ENCODE measurements at places on chromosomes 12 and 14.

DNA sequence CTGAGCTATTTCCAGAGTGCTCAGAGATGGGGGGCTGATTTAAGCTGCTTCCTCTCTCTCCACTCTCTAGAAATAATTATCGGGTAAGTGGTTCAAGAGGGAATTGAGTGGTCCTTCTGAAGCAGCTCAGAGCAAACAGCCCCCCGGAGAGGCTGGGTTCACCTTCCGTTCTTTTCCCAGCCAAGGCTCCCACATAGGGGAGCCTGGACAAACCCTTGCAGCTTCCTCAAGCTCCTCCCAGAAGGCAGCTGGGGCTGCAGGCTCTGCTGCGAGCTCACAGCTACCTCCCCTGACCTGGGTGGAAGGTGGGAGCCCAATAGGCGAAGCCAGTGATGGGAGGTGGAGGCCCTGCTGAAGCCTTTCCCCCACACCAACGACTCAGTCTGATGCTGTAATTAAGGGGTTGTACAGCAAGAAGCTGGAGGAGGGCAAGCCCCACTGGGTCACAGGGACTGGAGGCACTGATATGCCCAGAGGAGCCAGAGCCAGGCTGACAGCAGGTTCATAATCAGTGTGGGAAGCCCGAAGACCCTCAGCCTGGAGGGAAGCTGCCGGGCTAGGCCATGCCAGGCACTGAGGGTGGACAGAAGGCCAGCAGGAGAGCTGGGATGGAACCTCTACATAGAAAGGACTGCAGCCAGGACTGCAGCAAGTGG is 52.4 kb downstream of the ARL6IP4 start:
- no peak for DNase-seq

DNA sequence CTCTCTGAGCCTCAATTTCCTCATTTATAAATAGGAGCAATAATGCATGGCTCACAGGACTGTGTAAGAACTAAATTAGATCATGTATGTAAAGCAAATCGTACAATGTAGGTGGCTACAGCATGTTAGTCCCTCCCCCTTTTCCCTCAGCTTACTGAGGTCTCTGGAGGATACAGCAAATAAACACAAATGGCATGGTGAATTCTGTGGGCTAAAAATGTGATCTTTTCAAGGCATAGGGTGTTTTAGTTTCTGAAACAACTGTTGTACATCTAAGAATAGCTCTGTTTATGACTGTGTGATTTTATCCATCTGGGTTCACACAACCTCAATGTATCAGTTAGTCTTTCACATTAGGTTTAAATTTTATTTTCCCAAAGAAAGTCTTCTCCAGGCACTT is 121.2 kb upstream of the PLEKHG7 start:
- no peak for DNase-seq

DNA sequence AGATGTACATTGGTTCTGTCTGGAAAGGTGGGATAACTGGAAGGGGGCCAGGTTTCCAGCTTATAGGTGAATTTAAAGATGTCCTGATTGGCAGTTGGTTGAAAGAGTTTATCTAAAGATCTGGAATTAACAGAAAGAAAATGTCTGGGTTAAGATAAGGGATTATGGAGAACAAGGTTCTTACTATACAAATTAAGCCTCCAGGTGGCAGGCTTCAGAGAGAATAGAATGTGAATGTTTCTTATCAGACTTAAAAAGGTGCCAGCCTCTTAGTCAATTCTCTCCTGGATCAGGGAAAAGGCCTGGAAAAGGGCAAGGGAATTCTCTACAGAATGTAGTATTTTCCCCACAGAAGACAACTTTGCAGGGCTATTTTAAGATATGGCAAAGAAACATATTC is 53.1 kb downstream of the CNTN1 start:
- DNase-seq: no peak

DNA sequence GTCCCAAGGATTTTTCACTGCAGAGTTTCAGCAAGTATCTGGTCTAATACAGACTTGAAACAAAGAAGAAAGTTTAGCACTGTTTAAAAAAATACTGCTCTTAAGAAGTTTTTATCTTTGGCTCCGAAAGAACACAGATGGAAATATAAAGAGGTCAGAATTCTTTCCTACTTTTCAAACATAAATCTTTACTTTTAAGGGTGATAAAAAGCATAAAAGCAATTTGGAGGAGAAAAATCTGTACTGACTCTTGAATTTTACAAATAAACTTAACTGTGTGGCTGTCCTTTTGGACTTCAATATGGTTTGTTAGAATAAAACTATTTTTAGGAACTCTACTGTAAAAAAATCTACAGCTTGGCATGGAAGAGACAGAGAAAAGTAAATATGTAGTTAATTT is 27.6 kb upstream of the ISM2 start:
- DNase-seq: no peak

- DNase-seq: no peak
These were observed 791 bp upstream of the RNF41 start for GRCh38 chr12:56222531-56222895.

DNA sequence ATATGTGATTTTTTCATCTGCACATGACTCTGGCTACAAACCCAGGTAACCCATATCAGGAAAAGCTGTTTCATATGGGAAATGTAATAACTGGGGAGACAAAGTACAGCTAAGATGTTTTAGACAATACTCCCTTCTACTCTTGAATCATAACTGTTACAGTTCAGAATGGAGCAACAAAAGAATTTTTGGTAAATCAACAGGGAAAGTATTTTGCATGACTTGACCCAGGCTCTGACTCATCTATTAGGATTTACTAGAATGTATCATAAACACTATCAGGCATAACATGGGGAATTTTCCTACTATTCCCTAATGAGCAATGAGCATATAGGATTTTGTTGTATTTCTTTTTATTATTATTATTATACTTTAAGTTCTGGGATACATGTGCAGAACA is 553.0 kb downstream of the SLC16A7 start:
- DNase-seq: no peak

- no peak for DNase-seq
These were observed 5.1 kb downstream of the ANKRD52 start for GRCh38 chr12:56253091-56253490.

DNA sequence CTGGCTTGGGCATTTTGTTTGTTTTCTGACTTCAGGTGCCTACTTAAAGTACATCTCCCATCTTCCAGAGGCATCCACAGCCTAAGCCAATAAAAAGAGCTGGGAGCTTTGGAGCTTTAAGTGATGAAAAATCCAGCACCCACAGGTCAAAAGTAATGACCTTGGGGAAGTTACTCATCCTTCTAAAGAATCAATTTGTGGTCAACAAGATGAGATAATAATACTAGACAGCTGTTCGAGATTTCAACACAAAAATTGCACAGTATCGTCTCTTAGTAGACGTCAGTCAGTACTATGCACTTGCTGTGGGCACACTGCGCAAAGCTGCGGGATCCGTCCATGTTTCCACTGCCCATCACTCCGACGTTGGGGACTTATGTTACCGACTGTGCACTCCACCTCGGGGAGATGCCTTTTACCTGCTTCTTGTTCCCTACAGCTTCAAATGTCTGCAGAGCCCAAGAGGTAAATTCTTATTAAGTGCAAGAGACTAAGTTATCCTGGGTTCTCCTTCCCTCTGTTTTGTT is 1.3 kb downstream of the ST8SIA1 start:
- DNase-seq: no peak

DNA sequence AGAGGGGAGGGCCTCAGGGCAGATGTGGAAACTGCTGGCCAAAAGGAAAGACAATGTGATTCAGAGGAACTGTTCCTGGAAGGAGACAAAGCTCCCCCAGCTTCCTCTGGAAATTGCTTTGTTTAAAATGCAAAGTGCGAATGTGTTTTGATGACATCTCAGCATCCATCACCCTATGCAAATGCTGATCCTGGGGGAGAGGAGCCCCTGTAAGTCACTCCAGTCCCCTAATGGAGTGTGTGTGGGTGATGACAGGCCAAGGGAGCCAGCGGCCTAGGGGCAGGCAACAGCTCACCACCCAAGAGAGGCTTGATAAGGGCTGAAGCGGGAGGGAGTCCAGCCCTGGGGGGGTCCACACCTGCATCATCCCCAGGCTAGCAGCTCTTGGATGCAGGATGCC is 134.2 kb downstream of the ESRRB start:
- DNase-seq: no peak

GRCh38 chr14:94052662-94053061 is 26.5 kb downstream of the OTUB2 start:
- DNase-seq: no peak

GRCh38 chr14:99132821-99133635 is 139.0 kb downstream of the BCL11B start:
- no peak for DNase-seq

DNA sequence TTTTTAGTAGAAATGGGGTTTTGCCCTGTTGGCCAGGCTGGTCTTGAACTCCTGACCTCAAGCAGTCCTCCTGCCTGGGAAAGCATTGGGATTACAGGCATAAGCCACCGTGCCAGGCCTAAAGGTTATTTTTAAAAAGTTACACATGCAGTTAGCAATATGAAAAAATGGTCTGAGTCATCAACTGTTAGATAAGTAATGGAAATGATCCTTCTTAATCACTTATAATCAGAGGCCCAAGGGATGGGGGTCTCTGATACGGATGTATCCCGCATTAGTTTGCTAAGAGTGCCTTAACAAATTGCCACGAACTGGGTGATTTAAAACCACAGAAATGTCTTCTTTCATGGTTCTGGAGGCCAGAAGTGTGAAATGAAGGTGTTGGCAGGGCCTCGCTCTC is 54.1 kb upstream of the FERMT2 start:
- no peak for DNase-seq

GRCh38 chr12:79326222-79326621 is 364.5 kb downstream of the PAWR start:
- DNase-seq: no peak

DNA sequence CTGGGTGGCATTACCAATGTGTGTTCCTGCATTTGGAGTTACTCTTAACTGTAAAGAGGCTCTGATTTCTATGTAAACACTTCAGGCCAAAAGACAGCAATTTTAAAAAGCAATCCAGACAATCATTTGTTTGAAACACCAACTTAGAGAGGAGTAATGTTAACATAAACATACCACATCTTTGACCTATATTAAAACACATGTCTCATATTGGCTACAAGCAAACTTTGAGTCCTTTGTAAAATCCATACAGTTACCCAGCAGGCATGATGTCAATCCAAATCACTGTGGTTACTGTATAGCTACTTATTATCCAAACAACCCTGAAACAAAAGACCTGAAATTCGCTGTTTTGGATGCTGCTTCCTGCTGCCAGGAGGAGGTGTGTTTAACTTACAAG is 7.5 kb upstream of the G2E3 start:
- no peak for DNase-seq

GRCh38 chr14:36973806-36974442 is 198.5 kb downstream of the SLC25A21 start:
- DNase-seq: no peak

- DNase-seq: no peak
These were observed 196.0 kb downstream of the BCAT1 start for GRCh38 chr12:24752763-24753462.

GRCh38 chr12:109881752-109882151 is 1.4 kb upstream of the GLTP start:
- no peak for DNase-seq

Measured in activated CD4-positive, CD25-positive, alpha-beta regulatory T cell treated with anti-CD3 and anti-CD28 coated beads, Interleukin-2, amount 50 U/mL, for 72 hours (primary cell).